ENCODE measurements at places on chromosomes 2 and 18. TPM values are rescaled to one million over a fixed set of nuclear protein-coding genes. Genes with fewer than 3 reads are reported as not detected.

DNA sequence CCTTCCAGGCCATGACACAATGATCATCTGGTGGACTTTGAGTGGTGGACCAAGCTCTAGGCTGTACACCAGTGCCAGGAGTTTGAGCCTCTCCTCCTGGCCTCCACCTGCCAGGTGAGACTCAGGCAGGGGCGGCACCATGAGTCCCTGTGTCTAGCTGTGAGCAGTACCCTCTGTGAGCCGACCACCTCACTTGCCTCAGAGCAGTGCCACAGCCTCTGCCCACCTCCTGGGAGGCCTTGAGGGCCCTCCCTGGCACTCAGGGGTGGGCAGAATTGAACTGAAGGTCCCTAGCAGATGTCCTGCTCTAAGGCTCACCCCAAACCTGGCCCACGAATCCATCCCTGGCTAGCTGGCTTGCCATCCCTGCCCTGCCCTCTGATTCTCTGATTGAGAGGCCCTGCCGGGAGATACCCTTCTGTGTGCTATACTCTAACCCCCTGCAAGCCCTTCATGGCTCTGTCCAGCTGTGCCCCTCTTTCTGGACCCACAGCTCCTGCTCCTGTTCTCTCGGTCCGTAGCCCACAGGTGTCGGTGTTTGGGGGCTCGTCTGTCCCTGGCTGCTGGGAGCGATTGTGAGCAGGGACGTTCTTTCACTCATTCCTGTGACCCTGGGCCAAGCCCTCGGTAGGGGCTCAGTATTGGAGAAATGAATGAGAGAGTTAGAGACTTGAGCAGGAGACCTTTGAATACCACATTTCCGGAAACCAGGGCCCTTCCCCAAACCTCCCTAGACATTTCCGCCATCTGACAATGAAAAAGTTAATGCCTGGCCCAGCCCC lies 70.0 kb downstream of the INHBB start:
- no peaks in the 10 kb centered on the region for H3K36me3 ChIP-seq
- H3K4me1 ChIP-seq = no peaks in the 10 kb centered on the region
- H3K27me3 ChIP-seq = peaks cover 52% of the 10 kb centered on the region
- H3K27ac ChIP-seq = no peak overlapping the region
- H3K4me3 ChIP-seq = no peak overlapping the region
- no peak for DNase-seq

The TTC31 gene
- 9.2 TPM for total RNA-seq

The PAX3 gene
- total RNA-seq = not detected

The DTNA gene
- 9.5 TPM for total RNA-seq

- no peaks in the 10 kb centered on the region for H3K27me3 ChIP-seq
- peaks cover 7% of the 10 kb centered on the region for H3K36me3 ChIP-seq
- H3K27ac ChIP-seq = no peak overlapping the region
- H3K4me3 ChIP-seq = no peak overlapping the region
- H3K4me1 ChIP-seq = peaks cover 3% of the 10 kb centered on the region
- no peak for DNase-seq
These were observed 28.2 kb downstream of the UBE2F start for GRCh38 chr2:237995036-237995435.

The B4GALT6 gene
- 3.9 TPM for total RNA-seq

The MC4R gene
- 0.28 TPM for total RNA-seq

The MYO1B gene
- total RNA-seq = 116 TPM

- no peaks in the 10 kb centered on the region for H3K36me3 ChIP-seq
- no peak for DNase-seq
These were observed 265.5 kb downstream of the TGIF1 start for GRCh38 chr18:3715231-3716080.

GRCh38 chr18:35143622-35144596 lies 96.9 kb upstream of the ZNF397 start:
- H3K4me1 ChIP-seq = no peaks in the 10 kb centered on the region
- H3K36me3 ChIP-seq = peaks cover 3% of the 10 kb centered on the region
- no peak overlapping the region for H3K27ac ChIP-seq
- no peaks in the 10 kb centered on the region for H3K27me3 ChIP-seq
- H3K4me3 ChIP-seq = no peak overlapping the region
- peak; percentile 55 for DNase-seq

The CCDC141 gene
- total RNA-seq = not detected

- no peak overlapping the region for H3K27ac ChIP-seq
- H3K27me3 ChIP-seq = no peaks in the 10 kb centered on the region
- H3K4me1 ChIP-seq = no peaks in the 10 kb centered on the region
These were observed 7.8 kb downstream of the ZNF892 start for GRCh38 chr2:95215018-95215612.

DNA sequence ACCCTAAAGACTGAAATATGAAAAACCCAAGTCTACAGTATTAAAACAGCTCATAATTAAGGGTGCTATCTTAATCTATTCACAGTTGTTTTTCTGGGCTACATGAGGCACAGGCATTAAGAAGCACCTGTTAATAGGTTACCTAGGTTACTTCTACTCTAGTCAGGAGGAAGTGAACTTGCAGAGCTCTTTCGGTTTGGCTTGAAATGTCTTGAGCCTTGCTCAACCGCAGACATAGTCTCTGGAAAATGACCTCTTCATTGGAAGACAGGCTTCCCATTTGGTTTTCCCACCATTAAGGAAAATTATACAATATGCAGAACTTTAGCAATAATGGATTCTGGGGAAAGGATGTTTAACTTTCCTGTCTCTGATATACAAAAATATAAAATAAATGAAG lies 142.3 kb upstream of the KCNJ3 start:
- no peaks in the 10 kb centered on the region for H3K27me3 ChIP-seq
- no peak overlapping the region for H3K4me3 ChIP-seq
- no peaks in the 10 kb centered on the region for H3K36me3 ChIP-seq
- H3K4me1 ChIP-seq = no peaks in the 10 kb centered on the region
- no peak overlapping the region for H3K27ac ChIP-seq

DNA sequence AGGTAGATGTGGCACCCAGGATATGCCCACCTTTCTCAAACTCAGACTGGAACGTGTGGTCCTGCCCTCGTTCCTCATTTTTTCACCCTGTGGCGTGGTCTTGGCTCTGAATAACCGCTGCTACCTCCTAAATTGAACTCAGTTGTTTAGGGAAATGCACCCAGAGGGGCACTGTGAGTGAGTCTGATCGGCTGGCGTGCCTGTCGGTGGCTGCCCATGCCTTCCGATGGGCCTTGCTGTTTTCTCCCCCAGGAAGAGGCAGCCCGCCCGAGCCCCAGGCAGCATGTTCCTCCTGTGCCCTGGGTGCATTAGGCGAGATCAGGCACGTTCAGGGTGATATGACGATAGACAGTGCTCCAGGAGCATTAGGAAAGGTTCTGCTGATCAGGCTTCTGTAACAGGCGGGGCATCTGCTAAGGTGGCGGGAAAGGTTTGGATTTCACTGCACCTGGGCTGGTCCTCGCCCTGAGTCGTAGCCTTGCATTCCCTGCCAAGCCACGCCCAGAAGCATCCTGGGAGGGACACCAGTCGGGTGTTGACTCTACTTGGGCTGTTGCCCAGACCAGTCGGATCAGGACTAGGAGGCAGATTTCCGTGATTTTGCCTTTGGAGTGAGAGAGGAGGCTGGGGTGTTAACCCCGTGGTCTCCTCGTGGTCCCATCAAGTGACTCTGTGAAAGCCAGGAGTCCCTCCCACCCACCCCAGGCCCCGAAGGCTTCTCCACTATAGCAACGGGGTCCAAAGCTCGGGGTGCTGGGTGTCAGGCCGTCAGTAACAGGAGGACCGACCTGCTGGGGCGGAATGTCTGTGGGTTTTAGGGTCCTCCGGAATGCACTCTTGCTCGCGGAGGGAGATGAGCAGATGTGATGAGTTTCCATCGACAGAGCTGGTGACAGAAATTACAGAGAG lies 75.1 kb downstream of the SH3BP4 start:
- H3K4me3 ChIP-seq = no peak overlapping the region
- DNase-seq = peak; percentile 60
- peaks cover 7% of the 10 kb centered on the region for H3K36me3 ChIP-seq
- peaks cover 72% of the 10 kb centered on the region for H3K4me1 ChIP-seq
- no peaks in the 10 kb centered on the region for H3K27me3 ChIP-seq

DNA sequence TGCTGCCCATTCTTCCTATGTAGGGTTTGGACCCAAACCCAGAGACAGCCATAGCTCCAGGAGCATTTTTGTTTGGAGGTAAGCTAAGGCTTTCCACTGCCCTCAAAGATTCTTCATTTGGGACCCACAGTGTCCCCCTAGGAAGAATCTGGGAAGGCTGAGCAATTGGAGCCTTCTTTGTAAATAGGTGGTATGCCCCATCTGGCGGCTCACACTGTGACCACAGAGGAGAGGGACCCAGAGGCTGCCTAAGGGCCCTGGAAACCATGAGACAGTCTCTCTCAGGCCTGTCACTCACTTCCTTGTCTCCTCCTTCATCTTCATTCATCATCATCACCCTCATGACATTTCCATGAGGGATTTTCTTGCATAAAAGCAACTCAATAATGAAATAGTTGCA lies 215.4 kb upstream of the OSR1 start:
- DNase-seq = no peak
- peaks cover 13% of the 10 kb centered on the region for H3K27me3 ChIP-seq
- peaks cover 6% of the 10 kb centered on the region for H3K4me1 ChIP-seq
- no peak overlapping the region for H3K4me3 ChIP-seq
- H3K36me3 ChIP-seq = no peaks in the 10 kb centered on the region
- no peak overlapping the region for H3K27ac ChIP-seq
